ENCODE measurements at places on chromosomes 2 and 18.

GRCh38 chr18:22493940-22494339 lies 76.2 kb upstream of the CTAGE1 start:
- no peak for DNase-seq

GRCh38 chr2:70360661-70361270 lies 58.9 kb upstream of the FAM136A start:
- no peak for DNase-seq

- no peak for DNase-seq
Measured at GRCh38 chr18:56444201-56444600, 194.2 kb downstream of the TXNL1 start.

GRCh38 chr2:53051157-53051556 lies 716.4 kb upstream of the CHAC2 start:
- no peak for DNase-seq

DNA sequence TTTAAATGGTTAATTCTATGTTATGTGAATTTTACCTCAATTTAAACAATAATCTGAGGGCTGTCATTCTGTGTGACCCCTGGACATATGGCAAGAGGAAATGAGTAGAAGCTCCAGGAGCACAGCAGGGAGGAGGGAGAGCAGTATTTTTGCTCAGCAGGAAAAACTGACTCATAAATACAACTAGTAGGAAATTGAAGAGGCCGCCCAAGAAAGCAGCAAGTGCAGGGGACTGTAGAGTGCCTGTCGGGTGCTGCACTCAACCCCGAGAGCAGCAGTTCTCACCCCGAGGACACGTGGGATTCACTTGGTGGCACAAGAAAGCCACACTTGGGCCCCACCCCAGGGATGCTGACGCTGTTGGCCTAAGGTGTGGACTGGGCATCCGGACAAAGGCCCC lies 60.8 kb downstream of the NPAS2 start:
- DNase-seq, result no peak

DNA sequence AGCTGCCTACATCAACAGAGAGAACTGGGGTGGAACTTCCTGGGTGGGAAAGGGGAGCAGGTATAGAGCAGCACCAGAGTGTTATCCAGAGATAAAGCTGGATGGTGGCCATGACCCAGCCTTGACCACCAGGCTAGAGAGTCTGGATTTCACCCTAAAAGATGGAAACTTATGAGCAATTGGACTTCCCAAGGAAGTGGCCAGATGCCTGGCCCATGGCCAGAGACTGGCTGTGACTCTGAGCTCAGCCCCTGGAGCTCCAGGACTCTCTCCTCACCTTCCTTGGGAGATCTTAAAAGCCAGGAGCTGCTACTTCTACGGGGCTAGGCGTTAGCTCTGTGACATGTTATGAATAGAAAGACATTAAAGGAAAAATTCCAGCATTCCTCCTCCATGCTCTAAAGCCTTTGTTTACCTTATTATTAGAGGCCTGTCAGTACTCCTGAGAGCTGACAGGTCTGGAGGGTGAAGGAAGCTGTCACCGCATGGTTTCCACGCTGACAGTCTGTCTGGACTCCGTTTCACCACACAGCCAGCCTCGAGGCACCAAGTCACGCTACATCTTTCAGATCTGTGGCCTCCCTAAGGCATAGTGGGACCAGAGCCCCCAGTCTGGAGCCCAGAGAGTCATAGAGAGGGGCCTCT lies 260.0 kb upstream of the SIX2 start:
- DNase-seq, result no peak

DNA sequence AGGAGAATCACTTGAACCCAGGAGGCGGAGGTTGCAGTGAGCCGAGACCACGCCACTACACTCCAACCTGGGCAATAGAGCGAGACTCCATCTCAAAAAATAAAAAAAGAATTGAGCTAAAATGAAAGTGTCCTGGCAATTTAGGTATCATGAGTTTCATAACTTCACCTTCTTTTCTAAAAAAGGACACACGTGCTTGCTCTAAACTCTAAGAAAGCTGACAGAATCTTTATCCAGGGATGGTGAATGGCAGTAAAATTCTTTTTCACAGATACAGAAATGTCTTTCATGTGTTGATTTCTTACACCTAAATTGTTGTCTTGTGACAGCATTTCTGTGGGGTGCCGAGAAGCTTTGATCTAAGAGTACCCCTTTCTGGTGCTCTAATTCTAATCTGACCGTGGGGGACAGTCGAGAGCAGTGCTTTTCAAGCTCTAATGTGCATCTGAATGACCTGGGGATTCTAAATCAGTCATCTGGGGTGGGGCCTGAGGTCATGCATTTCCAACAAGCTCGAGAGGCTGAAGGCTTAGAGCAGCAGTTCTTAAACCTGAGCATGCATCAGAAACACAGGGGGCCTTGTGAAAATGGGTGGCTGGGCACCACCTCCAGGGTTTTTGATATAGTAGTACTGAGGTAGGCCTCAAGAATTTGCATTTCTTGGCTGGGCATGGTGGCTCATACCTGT lies 42.1 kb upstream of the REL start:
- no peak for DNase-seq

DNA sequence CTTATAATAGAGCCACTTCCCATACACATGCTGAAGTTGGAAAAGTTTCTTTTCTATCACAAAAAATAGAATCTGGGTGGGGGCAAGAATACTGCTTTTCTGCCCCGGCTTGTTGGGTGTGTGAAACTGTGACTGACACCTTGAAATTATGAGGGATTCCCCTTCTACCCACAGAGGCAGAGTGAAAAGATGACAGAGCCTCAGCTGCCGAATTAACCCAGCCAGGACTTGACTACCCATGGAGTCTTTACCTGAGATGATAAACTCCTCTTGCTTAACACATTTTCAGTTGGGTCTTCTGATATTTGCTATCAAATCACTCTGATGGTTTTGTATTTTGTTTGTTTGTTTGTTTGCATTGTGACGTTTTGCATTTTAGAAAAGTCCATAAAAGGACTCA lies 66.0 kb upstream of the PMAIP1 start:
- no peak for DNase-seq

- no peak for DNase-seq
Measured at GRCh38 chr2:118661179-118661578, 186.3 kb downstream of the EN1 start.

DNA sequence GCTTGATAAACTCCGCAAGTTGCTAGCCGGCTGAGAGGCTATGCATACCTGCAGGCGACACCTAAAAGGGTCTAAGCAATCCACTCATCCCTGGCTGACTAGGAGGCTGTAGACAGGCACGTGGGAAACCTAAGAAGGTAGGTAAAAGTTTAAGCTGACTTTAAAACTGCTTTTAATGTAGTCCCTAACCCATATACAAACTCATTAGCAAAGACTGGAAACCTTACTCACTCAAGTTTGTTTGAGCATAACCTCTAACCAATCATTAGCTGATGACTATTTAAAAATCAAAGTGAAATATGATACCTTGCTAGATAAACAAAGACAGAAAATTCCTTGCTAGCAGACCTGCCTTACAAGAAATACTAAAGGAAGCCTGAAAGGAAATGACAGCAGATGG lies 106.4 kb downstream of the EXOC6B start:
- DNase-seq, result no peak

- DNase-seq, result no peak
Measured at GRCh38 chr2:119230219-119231185, 6.9 kb downstream of the STEAP3 start.

GRCh38 chr2:100976645-100977391 lies 25.3 kb upstream of the RPL31 start:
- peak; percentile 75 for DNase-seq

- no peak for DNase-seq
Measured at GRCh38 chr18:49933530-49934128, 120.3 kb upstream of the ACAA2 start.

DNA sequence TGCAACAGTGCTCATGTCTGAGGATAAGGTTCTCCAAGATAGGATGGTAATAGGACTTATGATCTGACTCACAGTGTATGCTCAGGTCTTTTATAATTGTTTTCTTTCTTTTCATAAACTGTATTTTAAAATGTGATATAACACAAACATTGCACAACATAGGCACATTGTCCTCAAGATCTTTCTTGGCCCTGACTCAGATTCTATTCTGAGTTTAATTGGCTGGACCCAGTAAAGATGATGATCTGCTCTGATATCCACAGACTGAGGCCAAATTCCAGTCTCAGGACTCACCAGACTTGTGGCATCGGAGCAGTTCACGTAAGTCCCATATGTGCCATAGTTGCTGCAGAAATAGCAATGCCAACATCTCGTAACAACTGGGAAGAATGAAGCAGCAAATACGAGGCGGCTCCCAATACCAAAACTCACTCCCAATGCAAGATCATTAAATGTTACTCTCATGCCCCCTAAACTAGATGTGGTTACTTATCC lies 448.9 kb upstream of the SLC14A2 start:
- DNase-seq, result no peak

- DNase-seq, result no peak
Measured at GRCh38 chr2:189372688-189373257, 68.5 kb upstream of the WDR75 start.

DNA sequence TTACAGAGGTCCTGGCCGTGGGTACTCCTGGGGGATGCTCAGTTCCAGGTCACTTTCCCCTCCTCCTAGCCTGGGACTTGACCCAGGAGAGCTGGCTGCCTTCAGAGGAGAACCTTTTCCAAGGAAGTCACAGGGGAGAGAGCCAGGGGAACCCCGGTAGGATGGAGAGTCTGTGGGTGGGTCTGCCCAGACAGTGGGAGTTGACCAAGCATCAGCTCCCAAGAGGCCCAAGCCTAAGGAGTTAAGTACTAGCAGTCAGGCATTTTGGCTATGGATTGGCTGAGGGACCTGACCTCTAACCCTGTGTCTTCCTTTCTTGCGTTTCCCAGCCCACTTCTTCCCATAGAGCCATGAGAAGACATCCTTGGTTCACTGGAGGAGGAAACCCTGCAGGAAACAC lies 48.8 kb upstream of the PLB1 start:
- no peak for DNase-seq

GRCh38 chr18:62357079-62357719 lies 32.1 kb downstream of the TNFRSF11A start:
- DNase-seq, result no peak

GRCh38 chr2:240929364-240930095 lies 23.4 kb downstream of the CROCC2 start:
- peak; percentile 1 for DNase-seq

DNA sequence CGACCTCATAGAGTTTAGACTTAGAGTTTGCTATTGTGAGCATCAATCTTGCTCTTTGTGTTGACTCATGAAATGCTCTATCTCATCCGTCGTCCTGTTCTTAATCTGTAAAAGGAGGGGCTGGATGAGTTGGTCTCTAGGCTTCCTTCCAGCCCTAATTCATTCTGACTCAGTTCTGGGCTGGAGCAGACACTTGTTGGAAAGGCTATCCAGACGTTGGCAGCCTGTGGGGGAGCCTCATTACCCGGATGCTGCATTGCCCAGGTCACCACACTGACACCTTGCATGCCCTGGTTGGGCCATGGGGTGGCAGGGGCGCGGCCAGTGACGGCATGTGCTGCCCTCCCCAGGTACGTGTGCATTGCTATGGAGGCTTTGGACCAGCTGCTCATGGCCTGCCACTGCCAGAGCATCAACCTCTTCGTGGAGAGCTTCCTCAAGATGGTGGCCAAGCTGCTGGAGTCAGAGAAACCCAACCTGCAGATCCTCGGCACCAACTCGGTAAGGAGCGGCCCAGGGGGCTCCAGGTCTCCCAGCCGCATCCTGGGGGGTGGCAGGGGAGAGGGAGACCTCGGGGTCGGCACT lies 61.5 kb downstream of the EFR3B start:
- DNase-seq, result no peak

DNA sequence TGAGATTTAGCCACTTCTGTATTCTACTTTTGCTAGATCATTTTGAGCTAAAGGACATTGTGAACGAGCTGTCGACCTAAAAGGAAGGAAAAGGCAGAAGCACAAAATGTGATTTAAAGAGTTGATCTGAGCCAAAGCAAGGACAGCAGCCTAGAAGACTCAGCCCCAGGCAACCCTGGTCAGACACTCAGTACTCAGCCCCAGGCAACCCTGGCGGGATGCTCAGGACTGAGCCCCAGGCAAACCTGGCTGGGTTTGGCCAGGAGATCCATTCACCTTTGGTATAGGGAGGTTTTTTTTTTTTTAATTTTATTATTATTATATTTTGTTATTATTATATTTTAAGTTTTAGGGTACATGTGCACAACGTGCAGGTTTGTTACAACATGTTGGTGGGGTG lies 34.3 kb upstream of the PXDN start:
- no peak for DNase-seq

- no peak for DNase-seq
Measured at GRCh38 chr2:154713675-154714074, 15.2 kb downstream of the KCNJ3 start.

DNA sequence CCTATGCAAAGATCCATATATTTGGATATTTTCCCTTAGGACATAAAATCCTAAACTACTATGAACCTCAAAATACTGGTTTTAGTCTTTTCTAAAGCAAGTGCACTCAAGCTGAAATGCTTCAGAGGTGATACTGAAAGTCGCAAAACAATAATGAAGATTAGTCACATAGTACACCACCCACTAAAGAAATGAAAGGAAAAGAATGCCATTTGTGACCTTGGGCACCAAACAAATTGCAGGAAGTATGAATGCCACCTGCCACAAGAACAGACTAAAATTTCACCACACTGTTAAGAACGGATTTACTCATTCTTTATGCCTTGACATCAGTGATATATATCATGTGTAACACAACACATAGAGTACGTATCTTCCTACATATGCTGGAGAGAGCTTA lies 161.5 kb downstream of the ZNF521 start:
- DNase-seq, result no peak

GRCh38 chr2:173193925-173194324 lies 118.3 kb downstream of the MAP3K20 start:
- DNase-seq, result no peak

GRCh38 chr2:60759654-60760053 lies 3.6 kb downstream of the PAPOLG start:
- DNase-seq, result no peak

GRCh38 chr18:43919551-43919950 lies 642.3 kb upstream of the SYT4 start:
- no peak for DNase-seq

DNA sequence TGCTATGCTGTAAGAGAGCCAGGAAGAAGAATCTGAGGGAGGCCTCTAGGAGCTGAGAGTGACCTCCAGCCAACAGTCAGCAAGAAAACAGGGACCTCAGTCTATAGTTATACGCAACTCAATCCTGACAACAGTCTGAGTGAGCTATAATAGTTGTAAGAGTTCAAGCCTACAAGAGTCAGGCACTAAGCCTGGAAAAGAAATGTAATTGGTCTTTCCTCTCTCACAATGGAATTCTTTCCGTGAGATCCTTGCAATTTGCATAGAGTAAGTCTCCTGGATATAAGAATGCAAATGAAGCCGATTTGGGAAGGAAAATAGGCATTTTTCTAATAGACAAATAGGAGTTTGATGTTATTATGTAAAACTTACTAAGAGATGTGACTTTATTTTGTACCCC lies 1332.6 kb upstream of the CELF4 start:
- no peak for DNase-seq

DNA sequence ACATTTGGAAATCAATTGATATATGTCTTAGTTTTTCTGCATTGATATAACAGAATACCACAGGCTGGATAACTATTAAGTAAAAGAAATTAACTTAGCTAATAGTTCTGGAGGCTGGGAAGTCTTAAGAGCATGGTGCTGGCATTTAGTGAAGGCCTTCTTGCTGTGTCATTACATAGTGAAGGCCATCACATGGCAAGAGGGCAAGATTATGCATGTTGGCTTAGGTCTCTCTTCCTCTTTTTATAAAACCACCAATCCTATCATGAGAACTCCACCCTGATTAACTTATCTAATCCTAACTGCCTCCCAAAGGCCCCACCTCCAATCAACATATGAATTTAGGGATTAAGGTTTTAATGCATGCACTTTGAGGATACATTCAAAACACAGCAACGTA lies 225.5 kb upstream of the VRK2 start:
- DNase-seq, result no peak
